Esophagus muscularis mucosa (tissue), 4 donors: ENCODE measurements at places on chromosomes 7 and 10.

DNA sequence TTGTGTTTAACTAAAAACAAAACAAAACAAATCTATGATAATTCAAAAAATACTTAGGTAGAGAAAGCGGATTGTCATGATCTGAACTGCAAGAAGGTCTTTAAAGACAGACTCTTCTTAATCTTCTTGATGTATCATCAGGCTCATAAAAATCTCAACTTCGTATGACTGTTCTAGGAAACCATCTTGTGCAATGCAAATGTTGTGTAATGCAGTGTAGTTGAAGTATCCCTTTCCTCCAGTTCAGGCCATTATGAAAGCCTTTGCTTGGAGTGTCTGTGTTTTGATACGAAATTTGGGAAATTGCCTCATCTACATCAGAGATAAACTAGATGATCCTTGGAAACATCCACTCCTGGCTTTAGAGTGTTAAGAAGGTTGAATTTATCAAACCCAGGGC is 30.9 kb downstream of the CDK1 start:
- no peak for DNase-seq

DNA sequence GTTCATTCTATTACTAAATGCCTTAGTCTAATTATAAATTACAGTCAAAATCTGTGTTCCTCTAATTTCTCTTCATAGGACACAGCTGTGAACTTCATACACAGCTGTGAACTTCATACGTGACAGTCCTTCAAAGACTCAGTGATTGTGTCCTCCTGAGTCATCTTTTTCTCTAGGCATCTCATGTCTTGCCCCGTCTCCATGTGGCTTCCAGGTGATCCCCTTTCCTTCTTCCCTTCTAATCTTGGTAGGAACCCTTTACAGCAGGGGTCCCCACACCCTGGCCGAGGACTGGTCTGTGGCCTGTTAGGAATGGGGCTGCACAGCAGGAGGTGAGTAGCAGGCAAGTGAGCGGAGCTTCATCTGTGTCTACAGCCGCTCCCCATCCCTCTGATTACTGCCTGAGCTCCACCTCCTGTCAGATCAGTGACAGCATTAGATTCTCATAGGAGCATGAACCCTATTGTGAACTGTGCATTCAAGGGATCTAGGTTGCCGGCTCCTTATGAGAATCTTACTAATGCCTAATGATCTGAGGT is 14.0 kb upstream of the EIF5AL1 start:
- DNase-seq, result no peak

DNA sequence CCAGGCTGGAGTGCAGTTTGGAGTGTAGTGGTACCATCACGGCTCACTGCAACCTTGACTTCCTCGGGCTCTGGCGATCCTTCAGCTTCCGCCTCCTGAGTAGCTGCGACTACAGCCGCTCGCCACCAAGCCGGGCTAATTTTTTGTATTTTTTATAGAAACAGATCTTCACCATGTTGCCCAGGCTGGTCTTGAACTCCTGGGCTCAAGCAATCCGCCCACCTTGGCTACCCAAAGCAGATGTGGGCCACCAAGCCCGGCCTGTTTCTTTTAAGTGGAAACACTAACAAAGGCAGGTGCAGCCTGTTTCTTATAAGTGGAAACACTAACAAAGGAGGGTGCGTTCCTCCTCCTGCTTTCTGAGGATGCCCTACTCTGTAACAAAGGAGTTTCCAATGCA is 18.2 kb downstream of the PRF1 start:
- no peak for DNase-seq

GRCh38 chr10:114504769-114505579 is 100.7 kb upstream of the AFAP1L2 start:
- no peak for DNase-seq

GRCh38 chr7:41035794-41036193 is 667.1 kb downstream of the INHBA start:
- DNase-seq, result no peak

DNA sequence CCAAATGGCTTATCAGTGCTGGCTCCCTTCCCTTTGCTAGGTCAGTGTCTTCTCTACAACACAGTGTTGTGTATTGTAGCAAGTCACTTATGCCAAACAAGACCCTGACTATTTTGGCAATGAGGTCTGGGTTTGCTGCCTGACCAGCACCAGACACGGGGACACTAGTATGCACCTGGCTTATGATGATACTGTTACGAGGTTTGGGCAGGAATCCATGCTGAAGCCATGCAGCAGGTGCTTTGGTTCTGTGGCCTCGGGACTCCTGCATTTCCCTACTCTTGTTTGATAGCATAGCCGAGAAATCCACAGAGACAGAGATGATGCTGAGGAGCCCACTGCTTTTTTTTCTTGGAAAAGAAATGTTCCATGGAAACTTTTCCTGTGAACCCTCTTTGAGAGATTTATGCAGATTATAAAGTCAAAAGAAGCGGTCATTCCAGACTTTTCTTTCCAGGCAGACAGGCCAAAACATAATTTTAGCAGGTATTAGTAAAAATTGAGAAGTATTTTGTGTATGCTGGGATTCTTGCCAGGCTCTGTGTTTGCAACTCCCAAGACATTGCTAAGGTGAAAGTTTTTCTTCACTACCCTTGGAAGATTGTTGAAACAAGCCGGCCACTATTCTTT is 291.1 kb downstream of the BBS9 start:
- DNase-seq, result no peak

DNA sequence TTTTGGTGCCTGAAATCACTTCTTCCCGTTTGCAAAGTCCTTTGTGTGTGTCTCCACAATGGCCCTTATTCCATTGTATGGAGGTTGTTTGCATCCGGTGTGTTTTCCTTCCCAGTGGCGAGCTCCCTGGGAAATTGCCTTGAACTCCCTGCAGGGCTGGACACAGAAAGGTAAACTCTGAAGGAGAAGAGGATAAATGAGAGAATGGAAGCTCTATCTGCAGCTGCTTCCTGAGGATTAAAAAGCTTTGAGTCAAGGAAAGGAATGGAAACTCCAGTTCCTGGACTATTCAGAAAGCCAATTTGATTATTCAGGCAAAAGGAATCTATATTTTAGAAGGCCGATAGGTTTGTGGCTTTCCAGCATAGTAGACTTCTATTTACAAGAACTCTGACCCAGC is 4.4 kb upstream of the GRK5 start:
- no peak for DNase-seq

DNA sequence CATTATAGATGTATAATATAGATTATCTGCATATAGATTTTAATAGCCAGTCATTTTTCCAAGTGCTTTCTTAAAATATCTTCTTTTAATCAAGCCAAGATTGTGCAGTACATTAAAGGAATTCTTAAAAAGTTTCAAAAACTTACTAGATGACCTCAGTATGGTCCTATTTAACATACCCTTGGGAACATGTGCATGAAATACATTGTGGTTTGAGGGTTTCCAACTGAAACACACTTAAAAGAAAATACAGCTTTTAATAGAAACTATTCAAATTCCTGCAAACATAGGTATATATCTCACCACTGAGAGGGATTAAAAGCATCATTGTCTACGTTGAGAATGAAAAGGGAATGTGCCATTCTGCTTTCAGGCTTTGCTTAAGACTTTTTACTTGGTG is 364.9 kb downstream of the SUGCT start:
- no peak for DNase-seq

GRCh38 chr7:147363101-147363500 is 1227.5 kb upstream of the C7orf33 start:
- DNase-seq, result no peak

DNA sequence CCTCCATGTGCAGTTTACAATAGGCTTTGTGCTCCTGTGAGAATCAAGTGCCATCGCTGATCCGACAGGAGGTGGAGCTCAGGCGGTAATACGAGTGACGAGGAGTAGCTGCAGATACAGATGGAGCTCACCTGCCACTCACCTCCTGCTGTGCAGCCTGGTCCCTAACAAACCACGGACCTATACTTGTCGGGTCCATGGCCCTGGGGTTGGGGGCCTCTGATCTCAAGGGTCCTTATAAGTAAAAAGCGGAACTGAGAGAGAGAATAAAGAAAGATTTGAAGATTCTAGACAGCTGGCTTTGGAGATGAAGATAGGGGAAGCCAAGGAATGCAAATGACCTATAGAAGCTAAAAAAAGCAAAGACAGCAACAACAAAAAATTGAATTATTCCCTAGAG is 130.6 kb downstream of the PLXDC2 start:
- no peak for DNase-seq

DNA sequence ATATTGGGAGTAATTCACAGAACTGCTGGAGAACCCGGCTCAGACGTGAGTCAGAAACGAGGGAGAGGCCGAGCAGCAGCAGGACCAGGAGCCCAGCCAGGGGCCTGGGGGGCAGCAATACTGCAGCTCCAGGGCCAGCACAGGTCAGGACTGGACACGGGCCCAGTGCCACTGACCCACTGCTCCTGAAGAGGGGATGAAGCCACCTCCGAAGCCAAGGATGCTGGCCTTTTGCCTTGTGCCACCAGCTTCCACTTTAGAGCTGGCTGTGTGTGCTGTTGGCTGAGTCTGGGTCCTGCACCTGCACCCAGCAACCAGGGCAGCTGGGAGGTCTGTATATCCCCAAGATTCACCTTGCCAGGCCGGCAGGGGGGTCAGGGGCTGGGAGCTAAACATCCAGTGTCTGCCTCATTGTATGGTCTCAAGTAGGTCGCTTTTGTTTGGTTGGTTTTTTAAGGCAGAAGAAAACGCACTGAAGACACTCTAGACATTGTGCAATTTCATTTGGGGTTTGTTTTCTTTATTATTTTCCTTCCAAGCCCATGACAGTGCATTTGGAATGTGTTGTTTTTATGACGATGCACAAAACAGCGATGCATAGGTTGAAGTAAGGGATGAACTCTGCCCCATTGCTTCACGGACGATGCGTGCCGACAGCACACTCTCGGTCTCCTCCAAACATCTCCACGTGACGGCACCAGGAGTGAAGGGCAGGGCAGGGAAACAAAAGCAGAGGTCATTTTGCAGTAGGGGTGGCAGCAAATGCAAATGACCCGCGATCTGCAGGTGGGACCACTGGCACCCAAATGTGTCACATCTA is 27.7 kb upstream of the INSIG1 start:
- no peak for DNase-seq

DNA sequence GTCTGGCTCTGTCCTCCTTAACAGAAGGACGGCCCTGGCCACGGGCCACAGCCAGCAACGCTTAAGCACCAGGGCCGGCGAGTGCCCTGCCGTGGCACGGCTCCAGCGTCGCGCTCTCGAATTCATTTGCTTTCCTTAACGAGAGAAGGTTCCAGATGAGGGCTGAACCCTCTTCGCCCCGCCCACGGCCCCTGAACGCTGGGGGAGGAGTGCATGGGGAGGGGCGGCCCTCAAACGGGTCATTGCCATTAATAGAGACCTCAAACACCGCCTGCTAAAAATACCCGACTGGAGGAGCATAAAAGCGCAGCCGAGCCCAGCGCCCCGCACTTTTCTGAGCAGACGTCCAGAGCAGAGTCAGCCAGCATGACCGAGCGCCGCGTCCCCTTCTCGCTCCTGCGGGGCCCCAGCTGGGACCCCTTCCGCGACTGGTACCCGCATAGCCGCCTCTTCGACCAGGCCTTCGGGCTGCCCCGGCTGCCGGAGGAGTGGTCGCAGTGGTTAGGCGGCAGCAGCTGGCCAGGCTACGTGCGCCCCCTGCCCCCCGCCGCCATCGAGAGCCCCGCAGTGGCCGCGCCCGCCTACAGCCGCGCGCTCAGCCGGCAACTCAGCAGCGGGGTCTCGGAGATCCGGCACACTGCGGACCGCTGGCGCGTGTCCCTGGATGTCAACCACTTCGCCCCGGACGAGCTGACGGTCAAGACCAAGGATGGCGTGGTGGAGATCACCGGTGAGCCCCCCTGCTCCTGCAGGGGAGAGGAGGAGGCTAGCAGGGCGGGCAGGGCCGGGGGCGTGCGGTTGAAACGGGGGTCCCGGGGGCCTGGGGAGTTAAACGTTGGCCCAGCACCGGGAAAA is at the start of gene HSPB1:
TSS of gene HSPB1 (plus strand) at position 327 of the 855 bp plus-strand sequence. CDS start at position 367, 40 bp downstream.
- peak; percentile 99 for DNase-seq

DNA sequence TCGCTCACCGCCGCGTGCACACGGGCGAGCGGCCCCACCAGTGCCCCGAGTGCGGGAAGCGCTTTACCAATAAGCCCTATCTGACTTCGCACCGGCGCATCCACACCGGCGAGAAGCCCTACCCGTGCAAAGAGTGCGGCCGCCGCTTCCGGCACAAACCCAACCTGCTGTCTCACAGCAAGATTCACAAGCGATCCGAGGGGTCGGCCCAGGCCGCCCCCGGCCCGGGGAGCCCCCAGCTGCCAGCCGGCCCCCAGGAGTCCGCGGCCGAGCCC is 3.3 kb downstream of the REPIN1 start:
- DNase-seq, result no peak

- DNase-seq, result no peak
Measured at GRCh38 chr7:106561666-106562411, 99.1 kb downstream of the CCDC71L start.

DNA sequence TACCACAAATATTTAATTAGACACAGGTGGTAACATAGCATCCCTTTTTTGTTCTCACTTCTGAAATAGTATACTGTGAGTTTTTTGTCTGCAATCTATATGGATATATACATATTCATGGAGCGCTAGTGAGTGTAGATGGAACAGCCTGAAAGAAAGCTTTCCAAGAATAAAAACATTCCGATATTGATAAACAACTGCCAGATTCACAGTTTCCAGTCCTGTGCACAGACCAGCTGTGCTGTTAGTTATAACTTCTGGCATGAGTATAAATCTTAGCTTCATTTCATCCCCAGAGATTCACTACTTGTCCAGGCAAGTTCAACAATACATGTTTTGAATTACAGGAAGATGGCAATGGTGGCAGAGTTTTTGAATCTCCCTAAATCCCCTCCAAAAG is 467.1 kb upstream of the STEAP1 start:
- no peak for DNase-seq

GRCh38 chr10:124701435-124701834 is 42.7 kb downstream of the FAM53B start:
- DNase-seq, result no peak

GRCh38 chr10:25176421-25176968 is 1.7 kb downstream of the GPR158 start:
- DNase-seq, result no peak

DNA sequence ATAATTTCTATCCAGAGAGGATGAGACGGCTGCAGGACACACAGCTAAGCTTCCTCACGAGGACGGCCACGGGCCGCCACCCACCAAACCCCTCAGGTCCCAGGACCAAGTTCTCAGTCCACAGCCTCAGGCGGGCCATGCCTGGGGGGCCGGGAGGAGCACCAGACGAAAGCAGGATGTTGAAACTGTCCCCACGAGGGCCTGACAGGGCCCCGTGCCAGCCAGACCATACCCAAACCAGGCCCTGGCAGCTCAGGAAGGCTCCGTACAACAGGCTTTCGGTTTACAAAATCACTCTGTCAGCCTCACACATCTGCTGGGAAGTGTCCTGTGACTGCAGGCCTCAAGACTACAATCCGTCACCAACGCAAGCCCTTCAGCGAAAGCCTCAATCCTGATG is 14.5 kb downstream of the TUBGCP2 start:
- no peak for DNase-seq

DNA sequence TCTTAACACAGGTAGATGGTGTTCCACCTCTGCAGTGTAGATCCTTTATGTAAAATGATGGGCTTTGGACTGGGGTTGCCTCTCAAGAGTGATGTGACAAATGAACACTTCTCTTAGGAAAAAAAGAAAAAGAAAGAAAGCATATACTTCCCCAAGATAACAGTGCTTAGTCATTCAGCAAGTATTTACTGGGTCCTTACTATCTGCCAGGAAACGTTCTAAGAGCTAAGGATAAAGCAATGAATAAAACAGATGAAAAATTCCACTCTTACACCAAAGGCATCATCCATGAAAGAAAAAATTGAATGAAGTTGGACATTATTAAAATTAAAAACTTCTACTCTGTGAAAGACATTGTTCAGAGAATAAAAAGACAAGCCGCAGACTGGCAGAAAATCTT is 177.3 kb downstream of the C7orf25 start:
- no peak for DNase-seq
